ENCODE measurements at places on chromosomes 16 and 17.
A peak's percentile ranks its signal among the peaks of the same experiment; 100 is the strongest.

DNA sequence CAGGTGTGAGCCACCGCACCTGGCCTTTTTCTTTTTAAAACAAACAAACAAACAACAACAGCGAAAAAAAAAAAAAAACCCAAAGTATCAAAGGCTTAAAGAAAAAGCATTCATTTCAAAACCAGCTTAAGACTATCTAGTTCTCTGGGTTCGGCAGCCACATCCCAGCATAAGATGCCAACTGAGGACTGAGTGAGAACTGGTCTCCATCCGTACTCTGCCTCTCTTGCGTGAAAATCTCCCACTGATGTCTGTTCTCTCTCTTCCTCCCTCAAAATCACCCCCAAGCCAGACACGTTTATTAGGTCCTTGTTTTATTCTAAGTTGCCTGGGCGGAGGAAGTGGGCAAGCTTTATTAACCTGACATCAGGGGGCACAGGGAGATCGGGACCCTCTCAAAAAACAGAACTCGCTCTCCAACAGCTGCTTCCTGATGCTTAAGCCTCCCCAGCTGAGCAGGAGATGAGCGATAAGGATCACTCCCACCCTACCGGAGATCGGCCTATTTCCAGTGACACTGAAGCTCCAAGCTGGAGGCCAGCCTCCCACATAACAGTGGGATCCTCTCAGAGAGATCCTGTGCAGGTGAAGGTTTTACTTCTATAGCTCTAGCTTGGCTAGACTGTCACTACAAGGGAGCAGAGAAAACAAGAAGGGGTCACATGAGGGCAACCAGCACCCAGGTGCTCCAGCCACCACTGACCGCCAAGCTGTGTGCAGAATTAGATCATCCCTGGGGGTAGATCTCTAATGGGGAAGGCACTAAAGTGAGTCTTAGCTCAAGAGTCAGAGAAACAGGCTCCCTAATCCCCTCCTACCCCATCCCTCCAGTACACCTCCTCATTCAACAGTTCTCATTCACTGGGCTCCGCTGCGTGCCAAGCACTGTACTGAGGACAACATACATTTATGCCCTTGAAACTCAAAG is 13.6 kb downstream of the CDC42EP4 start:
- peak; percentile 35 for DNase-seq

- DNase-seq: no peak
Observed at GRCh38 chr16:84617041-84617790, 662 bp downstream of the COTL1 start.

DNA sequence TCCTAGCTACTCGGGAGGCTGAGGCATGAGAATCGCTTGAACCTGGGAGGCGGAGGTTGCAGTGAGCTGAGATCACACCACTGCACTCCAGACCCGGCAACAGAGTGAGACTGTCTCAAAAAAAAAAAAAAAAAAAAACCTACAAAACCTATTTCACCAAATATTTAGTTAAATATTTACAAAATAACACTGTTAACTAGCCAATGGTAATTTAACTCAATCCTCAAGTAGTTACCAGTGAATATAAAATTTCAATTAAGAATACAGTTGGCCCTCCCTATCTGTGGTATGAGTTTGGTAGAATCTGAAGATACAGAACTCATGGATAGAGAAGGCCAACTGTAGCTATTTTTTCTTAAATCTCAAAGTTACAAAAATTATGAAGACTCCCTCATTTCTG is 247.4 kb downstream of the SOX9 start:
- DNase-seq: no peak

DNA sequence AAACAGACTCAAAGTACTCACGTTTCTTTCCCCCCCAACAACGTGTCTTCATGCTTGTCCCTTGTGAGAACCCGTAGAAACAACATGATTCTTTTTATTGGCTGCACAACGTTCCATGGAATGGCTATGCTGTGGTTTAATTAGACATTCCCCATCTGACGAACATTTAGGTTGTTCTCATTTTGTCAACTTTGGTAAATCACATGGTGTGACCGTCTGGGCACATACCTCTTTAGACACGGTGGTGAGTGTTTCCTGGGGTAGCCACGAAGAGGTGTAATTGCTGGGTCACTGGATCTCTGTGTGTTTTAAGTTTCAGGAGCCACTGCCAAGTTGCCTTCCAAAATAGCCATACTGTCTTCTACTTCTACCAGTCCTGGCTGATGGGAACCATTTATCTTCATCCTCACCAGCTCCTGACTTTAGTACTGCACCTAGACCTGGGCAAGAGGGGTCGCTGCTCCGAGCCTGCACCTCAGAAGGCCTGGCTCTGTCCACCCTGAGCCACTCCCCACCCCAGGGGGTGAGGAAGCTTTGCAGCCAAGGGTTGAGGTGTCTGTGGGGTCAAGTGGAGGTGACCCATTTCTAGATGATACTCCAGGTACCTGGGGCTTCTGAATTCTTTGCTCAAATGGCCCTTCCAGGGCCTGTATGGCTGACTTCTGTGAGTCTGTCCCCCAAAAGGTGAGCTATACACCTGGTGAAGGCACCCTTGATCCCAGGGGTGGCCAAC is 84.7 kb downstream of the IRX5 start:
- no peak for DNase-seq

DNA sequence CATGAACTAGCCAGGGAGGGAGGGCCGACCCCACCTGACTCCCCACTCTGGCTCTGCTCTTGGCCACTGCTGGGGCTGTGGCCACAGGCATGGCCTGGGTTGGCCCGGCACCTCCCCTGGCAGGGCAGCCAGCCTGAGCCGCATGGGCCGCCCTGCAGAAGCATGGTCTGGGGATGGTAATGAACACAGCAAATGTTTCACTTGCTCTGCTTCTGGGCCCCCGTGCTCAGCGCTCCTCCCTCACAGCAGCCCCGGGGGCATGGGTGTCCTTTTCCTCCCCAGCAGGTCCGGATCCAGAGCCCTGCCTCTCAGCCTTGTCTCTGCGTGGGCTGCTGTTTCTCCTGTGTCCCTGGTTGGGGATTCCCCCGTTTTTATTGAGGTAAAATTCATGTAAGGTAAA is 30.9 kb upstream of the KCNJ12 start:
- DNase-seq: no peak
